ENCODE measurements at places on chromosomes 7 and 10. TPM values are rescaled to one million over a fixed set of nuclear protein-coding genes. Genes with fewer than 3 reads are reported as not detected.

DNA sequence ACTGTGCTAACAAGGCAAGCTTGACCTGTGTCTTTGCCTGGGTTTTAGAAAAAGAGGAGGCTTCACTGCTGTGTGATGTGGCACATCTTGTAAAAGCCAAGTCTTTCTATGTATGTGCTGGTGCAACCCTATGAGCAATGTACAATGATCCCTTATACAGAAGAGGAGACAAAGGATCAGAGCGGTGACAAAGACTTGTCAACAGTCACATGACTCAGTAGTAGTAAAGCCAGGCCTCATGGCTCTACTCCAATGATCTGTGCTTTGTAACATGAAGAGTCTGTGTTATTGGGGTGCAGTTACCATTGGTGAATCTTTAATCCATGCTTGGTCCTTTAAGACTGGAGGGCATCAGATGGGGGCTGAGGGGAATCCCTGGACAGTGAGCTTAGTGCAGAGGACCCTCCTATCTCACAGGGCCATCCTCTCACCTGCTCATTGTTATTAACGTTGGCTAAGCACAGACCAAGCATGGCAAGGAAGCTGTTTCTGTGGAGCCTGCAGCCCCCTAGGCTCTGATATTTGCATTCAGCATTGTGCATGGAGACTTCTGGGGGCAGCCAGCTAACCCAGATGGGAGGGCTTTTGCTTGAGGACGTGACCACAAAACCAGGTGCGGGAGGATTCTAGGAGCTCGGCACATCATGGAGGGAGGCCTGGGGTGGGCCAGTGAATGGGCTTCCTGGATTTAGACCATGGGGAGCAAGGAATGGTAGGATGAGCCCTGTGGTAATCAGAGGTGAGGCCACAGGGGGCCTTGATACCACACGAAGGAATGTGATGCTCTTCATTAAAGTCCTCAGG is 308.8 kb upstream of the ZNF32 start:
- DNase-seq = no peak

PON1 gene
- not detected for total RNA-seq

GRCh38 chr10:22779331-22780019 is 65.1 kb upstream of the PIP4K2A start:
- no peak for DNase-seq

MSMB gene
- total RNA-seq = not detected

- no peak for DNase-seq
Observed at GRCh38 chr7:159062569-159062968, 82.1 kb downstream of the VIPR2 start.

NPS gene
- not detected for total RNA-seq

- no peak for DNase-seq
Observed at GRCh38 chr7:28976022-28976421, 17.9 kb upstream of the TRIL start.

LRRC17 gene
- 5.0 TPM for total RNA-seq

GRCh38 chr7:152462995-152463708 is 27.3 kb upstream of the KMT2C start:
- no peak for DNase-seq

DNA sequence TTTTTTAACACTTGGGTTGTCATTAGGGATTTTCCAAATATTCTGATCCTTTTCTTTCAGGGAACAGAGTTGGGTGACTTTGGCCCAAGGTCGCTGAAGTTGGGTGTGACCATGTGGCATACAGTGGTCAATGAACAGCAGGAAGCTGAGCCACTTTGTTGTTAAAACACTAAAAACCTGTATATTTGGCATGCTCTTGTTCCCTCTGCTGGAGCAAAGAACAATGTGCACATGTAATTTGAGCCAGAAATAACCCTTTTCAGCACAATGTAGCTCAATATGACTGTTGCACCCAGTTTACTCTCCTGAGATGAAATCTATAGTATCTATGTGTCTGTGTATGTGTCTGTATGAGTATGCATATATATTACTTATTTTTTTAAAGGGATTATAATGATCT is 74.9 kb downstream of the ADCYAP1R1 start:
- no peak for DNase-seq

DNA sequence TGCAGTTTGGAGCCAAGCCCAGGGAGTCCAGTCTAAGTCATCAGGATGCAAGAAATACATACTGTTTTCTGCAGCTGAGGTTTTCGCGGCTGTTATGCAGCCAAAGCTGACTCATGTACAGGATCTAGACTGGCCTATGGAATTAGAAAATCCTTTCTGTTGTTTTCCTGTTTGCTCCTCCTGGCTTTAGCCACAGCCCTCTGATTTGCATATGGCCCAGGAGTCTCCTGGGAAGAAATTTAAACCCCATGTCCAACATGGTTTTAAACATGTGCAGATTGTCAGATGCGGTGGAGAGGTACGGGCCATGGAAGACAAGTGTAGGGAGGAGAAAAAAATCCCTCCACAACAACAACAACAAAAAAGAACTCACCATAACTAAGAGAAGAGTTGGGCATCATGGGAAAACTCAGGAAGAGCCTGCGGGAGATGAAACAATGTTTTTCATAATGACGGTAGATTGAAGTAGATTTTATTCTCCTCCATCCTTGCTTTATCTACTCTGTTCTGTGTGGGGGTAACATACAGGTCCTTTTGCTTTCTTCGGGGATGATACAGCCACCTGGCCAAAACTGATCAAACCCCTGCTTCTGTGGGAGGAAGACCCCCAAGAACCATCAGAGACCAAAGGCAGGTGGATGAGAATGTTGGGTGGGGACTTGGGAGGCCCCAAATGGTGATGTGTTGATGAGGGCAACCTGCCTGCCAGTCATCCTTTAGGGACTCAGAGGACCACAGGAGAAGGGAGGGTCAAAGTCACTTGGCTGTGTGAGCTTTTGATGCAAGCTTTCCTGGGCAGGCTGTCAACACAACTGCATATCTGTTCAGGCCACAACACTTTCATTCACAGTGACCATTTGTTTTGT is 29.8 kb upstream of the GNA12 start:
- no peak for DNase-seq

DNA sequence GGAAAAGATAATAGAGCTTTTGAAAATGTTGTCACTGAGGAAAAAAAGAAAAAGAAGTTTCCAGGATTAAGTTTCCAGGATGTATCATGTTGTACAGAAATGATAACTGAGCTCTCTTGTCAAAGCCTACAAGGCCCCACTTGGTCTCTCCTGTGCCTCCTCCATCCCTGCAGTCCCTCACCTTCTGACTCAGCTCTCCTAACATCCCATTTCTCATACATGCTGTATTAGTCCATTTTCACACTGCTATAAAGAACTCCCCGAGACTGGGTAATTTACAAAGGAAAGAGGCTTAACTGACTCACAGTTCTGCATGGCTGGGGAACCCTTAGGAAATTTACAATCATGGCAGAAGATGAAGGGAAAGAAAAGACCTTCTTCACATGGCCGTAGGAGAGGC is 3.8 kb upstream of the DGKI start:
- DNase-seq = no peak

DNA sequence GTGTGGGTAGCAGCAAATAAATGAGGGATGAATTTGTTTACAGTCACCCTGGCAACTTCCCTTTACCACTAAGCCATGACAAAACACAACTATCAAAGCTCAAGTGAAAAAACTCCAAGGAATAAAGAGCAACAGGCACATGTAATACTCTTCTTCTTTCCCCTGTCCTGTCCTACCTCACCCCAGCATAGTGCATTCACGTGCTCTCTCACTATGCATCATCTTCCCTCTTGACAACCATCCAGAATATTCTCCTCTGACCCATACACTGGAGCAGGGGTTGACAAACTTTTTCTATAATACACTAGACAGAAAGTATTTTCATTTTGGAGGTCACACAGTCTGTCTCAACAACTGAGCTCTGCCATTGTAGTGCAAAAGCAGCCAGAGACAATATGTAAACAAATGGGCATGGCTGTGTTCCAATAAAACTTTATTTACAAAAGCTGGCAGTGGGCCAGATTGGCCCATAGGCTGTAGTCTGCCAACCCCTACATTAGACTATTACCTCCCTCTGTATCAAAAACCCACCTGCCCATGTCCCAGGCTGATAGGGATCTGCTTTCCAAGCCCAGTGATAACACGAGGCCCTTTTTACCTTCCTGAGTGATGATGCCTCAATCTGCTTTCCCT is 354.5 kb downstream of the FGFR2 start:
- DNase-seq = no peak

GRCh38 chr7:33868166-33868565 is 37.2 kb upstream of the BMPER start:
- no peak for DNase-seq

DNA sequence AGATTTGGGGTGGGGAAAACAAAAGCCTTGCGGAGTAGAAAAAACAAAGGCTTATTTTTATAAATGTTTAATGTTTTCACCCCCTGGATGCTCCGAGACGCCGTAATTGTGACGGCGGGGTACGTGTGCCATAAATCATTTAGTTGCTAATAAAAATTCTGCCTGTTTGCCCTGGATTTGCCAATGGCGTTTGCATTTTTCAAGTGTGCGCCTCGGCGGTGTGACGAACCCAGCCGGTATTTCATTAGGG is 2.5 kb upstream of the TNRC18 start:
- DNase-seq = no peak

GRCh38 chr7:80760292-80760691 is 121.8 kb downstream of the CD36 start:
- DNase-seq = no peak

DNA sequence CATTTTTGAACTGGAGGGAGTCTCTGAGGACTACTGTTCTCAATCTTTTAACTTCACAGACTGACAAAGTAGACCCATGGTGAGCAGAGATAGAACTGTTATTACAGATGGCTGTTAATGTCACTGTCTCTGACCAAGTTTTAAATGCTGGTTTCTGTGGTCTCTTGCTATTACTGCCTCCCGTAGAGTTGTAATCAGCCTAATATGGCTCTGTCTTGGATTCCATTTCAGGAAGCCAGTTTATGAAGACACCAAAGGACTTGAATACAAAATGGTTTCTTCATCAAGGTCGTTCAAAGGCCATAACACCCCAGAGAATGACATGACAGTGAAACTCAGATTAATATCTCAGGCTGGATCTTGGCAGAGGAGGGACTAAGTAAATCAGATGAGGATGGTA is 3.9 kb downstream of the SFRP4 start:
- DNase-seq = no peak

HOXA4 gene
- total RNA-seq = 0.91 TPM

DNA sequence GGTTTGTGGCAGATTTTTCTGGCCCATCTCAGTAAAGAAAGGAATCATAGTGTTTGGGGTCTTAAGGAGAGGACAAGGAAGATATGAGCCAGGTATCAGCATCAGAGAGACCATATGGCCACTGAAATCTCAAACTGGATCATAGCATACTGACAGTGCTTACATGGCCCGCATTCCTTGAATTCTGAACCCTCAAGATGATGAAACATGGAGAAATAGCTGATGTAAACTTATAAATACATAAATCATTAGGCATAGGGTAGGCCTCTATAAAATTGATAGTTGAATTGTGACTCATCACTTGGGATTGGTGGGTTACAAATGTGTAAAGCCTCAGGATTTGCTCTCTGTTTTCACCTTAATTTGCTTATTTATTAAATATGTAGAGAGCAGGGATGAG is 688.5 kb downstream of the CNTNAP2 start:
- no peak for DNase-seq

DNA sequence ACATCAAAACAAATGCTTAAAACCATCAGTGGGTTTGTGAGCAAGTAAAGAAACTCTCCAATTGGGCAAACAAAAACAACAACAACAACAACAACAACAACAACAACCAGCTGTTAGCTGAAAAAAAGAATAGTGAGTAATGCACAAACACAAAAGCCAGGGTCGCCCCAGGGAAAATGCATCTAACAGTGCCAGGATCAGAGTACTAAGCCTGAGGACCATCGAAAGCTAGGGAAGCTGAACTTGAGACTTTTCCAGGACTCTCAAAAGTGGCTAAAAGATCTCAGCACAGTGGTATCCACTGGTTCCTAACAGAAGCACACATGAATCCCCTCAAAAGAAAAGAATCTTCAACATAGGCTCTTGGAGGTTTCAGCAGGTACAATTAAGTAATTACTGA is 83.3 kb downstream of the CPXM2 start:
- no peak for DNase-seq

DNA sequence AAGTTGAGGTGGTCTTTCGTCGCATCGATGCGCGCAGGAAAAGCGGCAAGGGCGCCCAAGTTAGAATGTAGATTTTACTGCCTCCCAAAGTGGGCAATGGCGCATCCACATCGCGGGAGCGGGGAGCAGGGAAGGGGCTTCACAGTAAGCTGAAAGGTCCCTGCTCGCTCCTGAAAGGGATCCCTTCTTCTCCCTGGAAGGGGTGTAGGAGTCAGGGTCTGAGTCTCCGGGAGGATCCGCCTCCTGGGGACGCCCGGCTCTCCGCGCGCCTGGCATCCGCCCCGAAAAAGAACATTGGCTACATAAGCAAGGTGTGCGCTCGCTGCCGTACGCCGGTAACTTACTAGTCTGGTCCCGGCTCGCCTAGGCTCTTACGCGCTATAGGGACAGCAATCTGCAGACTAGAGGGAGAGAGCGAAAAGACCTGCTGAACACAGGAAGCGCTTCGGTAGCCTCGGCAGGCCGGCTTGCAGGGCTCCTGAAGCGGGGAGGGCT is 804 bp downstream of the UNC5B start:
- DNase-seq = no peak

- no peak for DNase-seq
Observed at GRCh38 chr10:88042160-88043100, 179.0 kb downstream of the PTEN start.

MPLKIP gene
- total RNA-seq = 12.7 TPM
